Activated CD4-positive, alpha-beta T cell treated with anti-CD3 and anti-CD28 coated beads, Interleukin-2, amount 50 U/mL, for 16 hours (primary cell): ENCODE measurements at places on chromosomes 13 and 19.

- DNase-seq = no peak
Measured at GRCh38 chr13:51659276-51660127, 75.2 kb downstream of the WDFY2 start.

GRCh38 chr19:18344582-18344950 is 4.2 kb downstream of the PGPEP1 start:
- DNase-seq = no peak

DNA sequence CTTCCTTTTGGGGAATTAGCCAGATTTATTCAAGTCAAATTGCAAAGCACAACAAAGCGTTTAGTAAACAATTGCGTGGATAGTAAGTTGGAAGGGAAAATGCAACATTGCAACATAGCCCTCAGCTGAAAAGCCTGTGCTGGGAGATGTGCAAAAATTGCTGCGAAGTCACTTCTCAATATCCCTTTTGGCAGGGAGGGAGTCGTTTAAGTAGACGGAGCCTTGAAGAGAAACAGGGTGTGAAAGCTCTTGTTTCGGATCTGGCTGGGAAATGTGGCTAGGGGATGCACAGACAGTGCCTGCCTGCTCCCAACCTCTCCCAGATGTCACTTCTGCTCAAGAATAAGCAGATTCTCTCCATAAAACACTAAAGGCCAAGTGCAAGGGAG is 56.8 kb downstream of the SLC7A1 start:
- DNase-seq = no peak

GRCh38 chr13:44692173-44692713 is 116.1 kb upstream of the TSC22D1 start:
- DNase-seq = no peak

DNA sequence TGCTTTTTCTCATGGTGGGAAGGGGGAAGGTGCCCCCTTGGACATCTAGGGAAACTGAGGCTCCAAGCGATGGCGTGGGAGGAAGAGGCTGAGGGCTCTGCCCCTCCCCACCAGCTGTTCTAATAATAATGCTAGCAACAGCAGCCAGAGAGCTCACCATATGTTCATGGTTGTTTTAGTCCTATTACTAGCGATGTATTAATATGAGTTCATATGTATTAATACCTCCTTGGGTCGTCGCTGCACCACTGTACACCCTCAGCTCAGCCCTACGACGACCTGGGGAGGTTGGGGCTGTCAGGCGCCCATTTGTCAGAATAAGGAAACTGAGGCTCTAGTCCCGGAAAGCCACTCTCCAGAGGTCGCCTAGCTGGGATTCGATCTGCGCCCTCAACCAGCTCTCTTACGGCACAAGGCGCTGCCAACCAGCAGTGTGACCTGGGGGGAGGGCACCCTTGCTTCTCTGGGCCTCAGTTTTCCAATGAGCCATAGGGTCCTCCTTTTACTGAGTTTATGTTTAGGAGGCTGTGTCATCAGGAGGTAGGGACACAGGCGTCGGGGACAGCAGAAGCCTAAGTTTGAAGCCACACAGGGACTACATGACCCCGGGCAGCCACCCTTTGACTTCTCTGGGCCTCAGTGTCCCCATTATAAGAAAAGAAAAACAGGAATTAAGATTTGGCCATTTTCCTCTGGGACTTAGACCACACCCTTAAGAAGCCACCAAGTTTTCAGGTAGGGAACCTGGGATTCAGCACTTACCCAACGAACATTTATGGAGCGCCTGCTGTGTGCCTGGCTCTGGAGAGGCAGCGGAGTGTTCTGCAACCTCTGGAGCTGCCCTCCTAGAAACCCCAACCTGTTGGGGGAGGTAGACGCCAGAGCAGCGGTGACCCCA is 664 bp downstream of the MAST3 start:
- DNase-seq = no peak

DNA sequence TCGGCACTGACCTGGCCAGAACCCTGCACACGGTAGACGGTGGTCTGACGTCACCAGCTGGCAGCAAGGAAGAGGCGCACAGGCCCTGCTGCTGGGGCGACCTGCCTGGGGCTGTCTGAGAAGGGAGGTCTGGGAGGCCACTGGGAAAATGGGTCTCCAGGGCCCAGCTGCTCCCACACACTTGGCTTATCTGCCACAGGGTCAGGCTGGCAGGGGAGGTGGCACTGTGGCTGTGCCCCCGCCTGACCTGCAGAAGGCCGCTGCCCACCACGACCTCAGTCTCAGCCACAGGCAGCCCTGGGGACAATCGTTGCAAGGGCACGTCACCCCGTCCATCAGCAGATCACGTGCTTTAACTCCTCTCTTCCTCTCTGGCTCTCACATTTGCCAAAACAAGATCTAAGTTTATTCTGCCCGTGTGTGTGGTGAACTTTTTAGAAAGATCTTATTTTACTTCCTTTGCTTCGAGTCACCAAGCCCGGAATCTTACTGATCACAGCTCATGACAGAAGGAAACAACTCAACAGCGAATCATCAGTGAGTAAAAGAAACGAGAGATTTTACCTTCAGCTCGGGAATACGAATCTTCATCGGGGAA is 45.2 kb upstream of the RANBP3 start:
- DNase-seq = no peak

- DNase-seq = no peak
Measured at GRCh38 chr19:33248954-33249613, 23.4 kb upstream of the SLC7A10 start.

DNA sequence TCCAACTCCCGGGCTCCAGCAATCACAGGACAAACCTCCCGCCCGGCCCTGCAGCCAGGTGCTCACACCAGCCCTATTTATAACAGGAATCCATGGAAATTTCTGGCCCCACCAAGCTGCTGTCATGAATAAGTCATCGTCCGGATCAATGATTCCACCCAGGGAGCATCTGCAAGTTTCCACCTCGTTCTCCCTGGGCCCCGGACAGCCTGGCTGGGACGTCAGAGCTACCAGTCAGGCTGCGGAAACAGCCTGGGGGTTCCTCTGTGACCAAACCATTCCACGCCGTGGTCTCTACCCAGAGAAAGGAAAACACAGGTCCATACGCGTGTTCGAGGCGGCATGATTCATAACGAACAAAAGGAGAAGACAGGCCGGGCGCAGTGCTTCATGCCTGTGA is 20.7 kb upstream of the PTBP1 start:
- no peak for DNase-seq

DNA sequence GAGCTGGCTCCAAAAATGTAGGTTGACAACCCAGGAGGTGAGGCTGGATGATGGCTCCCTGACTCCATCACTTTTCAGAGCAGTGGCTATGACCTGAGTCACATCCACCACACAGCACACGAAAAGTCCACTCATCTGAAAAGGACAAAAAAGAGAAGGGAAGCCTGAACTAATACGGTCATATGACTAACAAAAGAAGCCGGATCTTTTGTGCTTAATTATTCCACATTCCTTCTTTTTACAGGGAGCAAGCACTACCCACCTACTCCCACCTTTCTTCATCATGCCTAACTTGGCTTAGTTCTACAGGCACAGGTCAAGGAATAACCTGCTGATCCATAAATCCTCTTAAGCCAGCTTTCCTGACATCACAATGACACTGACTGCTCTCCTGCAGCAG is 601.3 kb upstream of the MIR17HG start:
- DNase-seq = no peak

DNA sequence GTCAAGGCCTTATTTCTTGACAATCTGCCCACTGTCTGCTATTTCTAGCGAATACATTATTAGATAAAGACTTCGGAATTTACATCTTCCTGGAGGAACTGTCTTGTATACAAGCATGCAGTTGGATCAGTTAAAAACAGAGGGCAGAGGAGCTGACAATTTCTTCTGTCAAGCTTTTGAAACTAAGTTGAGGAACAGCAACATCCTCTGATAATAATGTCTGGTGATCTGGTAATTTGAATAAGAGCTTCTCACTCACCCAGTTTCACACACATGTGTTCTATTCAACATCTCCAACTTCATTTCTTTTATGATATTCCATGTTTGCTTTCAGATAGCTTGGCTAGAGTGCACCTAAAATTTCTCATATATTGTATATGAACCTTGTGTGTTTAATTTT is 50.2 kb downstream of the MTMR6 start:
- no peak for DNase-seq

DNA sequence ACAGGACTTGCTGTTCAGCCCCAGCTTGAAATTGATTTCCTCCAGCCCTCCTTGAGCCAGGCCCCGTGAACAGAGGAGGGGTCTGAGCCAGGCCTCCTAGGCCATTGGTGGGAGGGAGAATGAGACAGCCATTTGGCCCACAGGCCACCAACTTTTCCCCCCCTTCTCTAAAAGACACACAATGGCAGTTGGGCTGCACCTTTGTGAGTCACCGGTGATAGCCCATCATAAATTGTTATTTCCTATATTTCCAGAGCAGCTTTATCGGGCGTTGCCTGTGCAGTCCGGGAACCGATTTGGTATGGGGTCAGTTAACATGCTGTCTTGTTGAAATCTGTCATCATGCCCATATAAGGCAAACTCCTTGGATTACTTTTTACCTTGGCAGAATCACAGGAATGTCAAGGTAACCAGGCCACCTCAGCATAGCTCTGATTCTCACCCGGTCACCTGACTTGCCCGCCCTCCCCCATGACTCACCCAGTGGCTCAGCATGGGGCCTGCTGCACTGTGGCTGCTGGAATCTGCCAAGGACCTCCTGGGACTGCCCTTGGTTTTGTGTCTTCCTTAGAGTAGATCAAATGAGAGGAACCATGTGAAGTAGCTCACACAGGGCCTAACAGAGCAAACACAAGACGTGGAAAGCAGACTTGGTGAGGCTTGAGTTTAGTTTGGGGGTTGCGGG is 36.1 kb downstream of the ACTN4 start:
- DNase-seq = peak; percentile 73
